Mesothelial cell of epicardium (in vitro differentiated cells): ENCODE measurements at places on chromosomes 11 and 22. TPM values are rescaled to one million over a fixed set of nuclear protein-coding genes. Genes with fewer than 3 reads are reported as not detected.

The CRYBB2 gene
- not detected in 3 replicates for total RNA-seq

DNA sequence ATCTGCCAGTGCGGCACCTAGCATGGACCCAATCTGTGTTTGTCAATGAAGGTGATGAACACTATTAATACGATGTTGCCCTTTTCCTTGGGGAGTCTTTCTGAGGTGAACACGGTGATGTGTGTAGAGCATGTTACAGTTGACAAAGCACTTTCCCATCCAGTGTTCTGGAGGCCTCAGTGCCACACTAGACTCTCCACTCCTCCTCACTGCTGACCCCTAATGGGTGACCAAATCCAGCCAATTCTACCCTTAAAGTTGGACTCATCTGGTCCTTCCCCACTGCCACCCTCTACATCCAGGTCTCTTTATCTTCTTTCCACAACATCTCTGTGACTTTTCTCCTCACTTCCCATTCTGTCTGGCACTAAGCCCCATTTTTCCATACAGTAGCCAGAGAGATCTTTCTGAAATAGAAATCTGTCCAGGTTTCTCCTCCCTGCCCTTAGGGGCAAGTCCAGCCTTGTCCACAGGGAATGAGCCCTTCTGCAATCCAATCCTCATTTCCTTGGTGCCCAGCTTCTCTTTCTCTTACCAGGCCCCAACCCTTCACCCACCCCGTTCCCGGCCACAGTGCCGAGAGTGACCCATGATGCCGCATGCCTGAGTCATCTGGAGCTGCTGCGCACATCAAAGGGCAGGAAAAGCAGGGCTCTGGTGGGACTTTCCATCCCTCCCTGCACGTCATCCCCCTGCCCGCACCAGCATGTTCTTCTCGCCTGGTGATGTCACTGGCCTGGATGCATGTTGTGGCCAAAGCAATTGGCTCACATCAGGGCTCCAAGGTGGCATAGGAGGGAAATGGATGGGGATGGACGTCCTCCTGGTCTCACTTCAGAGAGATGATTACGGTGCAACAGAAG, 64.2 kb downstream of the RASSF10 start:
- H3K4me3 ChIP-seq = no peak overlapping the region
- H3K27ac ChIP-seq = no peak overlapping the region
- peaks cover 52% of the 10 kb centered on the region for H3K27me3 ChIP-seq

GRCh38 chr11:104339380-104339831, 175.5 kb upstream of the PDGFD start:
- peaks cover 3% of the 10 kb centered on the region for H3K4me1 ChIP-seq
- no peaks in the 10 kb centered on the region for H3K36me3 ChIP-seq

DNA sequence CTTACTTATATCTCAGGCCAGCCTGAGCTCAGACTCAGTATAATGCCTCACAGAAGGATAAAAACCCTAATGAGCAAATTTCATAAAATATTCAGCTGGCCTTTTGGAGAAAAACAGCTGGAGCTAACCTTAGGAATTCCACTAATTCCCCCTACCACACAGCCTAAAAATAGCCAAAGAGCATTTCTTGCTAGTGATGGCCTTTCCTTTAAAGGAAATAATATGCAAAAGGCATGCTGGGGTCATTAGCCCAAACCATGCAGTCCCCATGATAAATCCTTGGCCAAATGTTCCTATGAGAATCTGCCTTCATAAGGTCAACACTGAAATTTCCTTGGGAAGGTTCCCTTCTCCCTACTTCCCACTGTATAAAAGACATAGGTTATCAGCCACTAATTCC, 38.2 kb downstream of the SYTL2 start:
- DNase-seq = no peak
- peaks cover 19% of the 10 kb centered on the region for H3K4me1 ChIP-seq
- no peak overlapping the region for H3K4me3 ChIP-seq
- no peaks in the 10 kb centered on the region for H3K27me3 ChIP-seq
- no peaks in the 10 kb centered on the region for H3K36me3 ChIP-seq

DNA sequence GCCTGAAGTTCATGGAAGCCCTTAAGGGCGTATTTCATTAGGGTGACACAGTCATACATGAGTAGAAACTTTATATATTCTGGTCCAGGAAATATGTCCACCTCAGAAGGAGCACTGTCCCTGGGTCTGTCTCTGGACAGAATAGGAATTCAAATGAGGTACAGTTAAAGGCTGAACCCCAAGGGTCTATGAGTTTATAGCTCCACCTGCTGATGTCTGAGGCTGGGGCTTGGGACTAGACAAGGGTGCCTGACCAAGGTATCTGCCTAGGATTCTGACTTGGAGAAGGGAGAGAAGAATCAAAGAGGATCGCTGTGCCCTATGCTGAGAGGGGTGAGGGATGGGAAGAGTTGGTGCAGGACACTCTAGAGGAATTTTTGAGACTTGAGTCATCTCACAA, 14.9 kb downstream of the HEPHL1 start:
- no peak overlapping the region for H3K27ac ChIP-seq
- DNase-seq = no peak
- H3K27me3 ChIP-seq = no peaks in the 10 kb centered on the region
- H3K4me3 ChIP-seq = no peak overlapping the region

DNA sequence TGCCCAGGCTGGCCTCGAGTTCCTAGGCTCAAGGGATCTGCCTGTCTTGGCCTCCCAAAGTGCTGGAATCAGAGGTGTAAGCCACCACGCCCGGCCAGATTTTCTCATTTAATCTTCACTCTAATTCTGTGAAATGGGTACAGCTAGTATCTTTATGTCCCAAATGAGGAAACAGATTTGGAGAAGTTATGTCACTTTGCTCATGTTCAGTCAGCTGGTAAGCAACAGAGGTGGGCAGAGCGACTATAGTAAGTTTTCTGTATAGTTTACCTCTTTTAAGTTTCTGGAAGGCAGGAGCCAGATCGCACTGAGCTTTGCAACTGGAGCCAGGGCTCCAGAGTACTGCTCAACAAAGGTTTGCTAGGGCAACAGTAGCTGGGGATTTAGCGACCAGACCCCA, 33.2 kb downstream of the RCOR2 start:
- H3K27ac ChIP-seq = no peak overlapping the region
- no peaks in the 10 kb centered on the region for H3K27me3 ChIP-seq
- no peaks in the 10 kb centered on the region for H3K36me3 ChIP-seq

DNA sequence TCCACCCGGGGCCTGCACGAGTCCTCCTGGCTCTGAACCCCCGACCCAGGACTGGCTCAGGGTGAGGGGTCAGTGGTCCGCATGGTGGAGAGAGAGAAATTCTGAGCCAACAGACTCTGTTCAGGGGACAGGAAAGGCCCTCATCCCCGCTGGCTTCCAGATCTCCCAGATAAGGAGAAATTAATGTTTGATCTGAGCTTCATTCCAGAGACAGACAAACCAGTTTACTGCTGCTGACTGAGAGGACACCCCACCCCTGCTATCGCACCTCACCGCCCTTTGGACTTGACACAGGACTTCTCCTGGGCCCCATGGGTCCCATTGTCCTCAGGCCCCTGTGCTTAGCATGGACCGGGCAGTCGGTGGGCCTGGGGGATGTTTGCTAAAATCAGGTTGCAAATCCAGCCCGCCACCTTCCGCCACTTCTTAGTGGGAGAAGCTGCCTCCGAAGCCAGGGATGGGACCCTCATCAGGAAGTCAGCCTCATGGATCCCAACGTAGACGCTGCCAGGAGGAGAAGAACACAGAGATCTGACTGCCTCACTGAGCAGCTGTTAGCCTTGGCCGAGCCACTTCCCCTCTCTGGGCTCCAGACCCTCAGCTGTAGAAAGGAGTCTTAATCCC, 11.2 kb upstream of the UPK3A start:
- H3K4me1 ChIP-seq = peaks cover 24% of the 10 kb centered on the region
- DNase-seq = no peak
- H3K36me3 ChIP-seq = no peaks in the 10 kb centered on the region
- no peak overlapping the region for H3K27ac ChIP-seq
- H3K4me3 ChIP-seq = no peak overlapping the region
